Adrenal gland (tissue), 19 donors: ENCODE measurements at places on chromosomes 7 and 10. TPM values are rescaled to one million over a fixed set of nuclear protein-coding genes. Genes with fewer than 3 reads are reported as not detected.

The MSMB gene
- total RNA-seq: not detected

GRCh38 chr7:76409537-76409936, at the start of gene SSC4D:
SSC4D (minus strand) TSS chr7:76409697; CDS start chr7:76404439, 5,258 bp downstream.
- H3K27ac ChIP-seq: no peak within 1 kb of the TSS
- no peaks in the 10 kb centered on the region for H3K27me3 ChIP-seq
- no peaks in the 10 kb centered on the region for H3K4me1 ChIP-seq
- no peak within 1 kb of the TSS for H3K4me3 ChIP-seq
- H3K36me3 ChIP-seq: no peaks in the 10 kb centered on the region
- no peak for DNase-seq

DNA sequence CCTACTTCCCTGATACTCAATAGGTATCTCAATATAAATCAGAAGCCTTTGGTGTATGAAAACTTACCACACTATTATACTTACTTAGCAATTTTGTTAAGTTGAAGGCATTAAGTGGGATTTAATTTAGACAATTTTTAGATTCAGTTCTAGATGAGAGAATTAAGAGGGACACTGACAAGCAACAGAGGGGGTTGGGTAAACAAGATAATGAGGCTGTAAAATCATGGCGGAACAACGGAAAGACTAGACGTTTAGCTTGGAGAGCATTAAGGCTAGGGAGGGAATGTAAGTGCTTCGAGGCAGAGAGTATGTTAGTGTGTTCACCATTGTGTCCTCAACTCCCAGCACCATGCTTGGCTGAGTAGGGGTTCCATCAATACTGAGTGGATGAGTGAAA, 71.3 kb downstream of the DENND11 start:
- no peaks in the 10 kb centered on the region for H3K36me3 ChIP-seq
- DNase-seq: no peak
- H3K27me3 ChIP-seq: no peaks in the 10 kb centered on the region
- no peaks in the 10 kb centered on the region for H3K4me1 ChIP-seq
- no peak overlapping the region for H3K27ac ChIP-seq

GRCh38 chr10:80168162-80168511, 35.6 kb downstream of the PLAC9 start:
- H3K4me3 ChIP-seq: no peak overlapping the region
- H3K27ac ChIP-seq: no peak overlapping the region
- no peaks in the 10 kb centered on the region for H3K4me1 ChIP-seq
- no peaks in the 10 kb centered on the region for H3K27me3 ChIP-seq
- H3K36me3 ChIP-seq: no peaks in the 10 kb centered on the region

DNA sequence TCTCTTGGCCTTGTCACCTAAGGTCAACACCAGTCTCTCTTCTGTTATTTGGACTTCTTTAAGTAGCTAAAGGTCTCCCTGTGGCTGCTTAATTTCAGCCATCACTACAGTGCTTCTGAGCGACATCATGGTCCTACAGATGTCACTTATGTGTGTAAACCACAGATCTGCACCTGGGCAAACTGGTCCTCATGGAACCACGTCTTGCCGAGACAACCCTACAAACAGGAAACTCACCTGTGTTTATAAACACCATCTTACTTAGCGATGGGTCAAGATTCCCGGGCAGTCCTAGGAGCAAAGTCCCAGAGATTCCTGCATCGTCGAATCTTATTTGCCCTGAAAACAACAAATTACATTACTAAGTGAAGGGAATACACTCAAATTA, 27.8 kb downstream of the KLF6 start:
- H3K27ac ChIP-seq: no peak overlapping the region
- H3K4me1 ChIP-seq: no peaks in the 10 kb centered on the region
- H3K4me3 ChIP-seq: no peak overlapping the region
- DNase-seq: no peak

The NPTX2 gene
- 24.7 TPM for total RNA-seq

DNA sequence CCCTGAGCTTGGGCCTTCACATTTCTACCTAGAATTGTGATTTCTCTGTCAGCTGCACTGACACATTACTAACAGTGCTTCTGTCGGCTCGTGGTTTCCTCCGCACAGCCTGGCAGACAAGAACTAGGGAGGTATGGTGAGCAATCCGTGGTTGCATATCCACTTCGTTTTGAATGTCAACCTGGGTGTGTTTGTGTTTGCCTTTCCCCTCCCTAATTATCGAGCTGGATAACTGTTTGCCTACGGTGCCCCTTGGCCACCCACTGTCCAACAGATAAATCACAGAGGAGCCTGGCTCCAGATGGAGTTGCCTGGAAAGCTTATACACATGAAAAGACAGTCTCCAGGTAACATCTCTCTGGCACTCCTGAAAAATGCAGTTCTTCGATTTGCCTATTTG, 228.8 kb downstream of the TRIL start:
- no peak overlapping the region for H3K27ac ChIP-seq
- DNase-seq: no peak
- no peaks in the 10 kb centered on the region for H3K4me1 ChIP-seq
- no peak overlapping the region for H3K4me3 ChIP-seq

GRCh38 chr10:35378541-35379210, 42.4 kb downstream of the CCNY start:
- H3K27ac ChIP-seq: peak overlapping the region; percentile 70
- H3K4me3 ChIP-seq: no peak overlapping the region
- DNase-seq: no peak
- no peaks in the 10 kb centered on the region for H3K36me3 ChIP-seq

The NPC1L1 gene
- total RNA-seq: 0.42 TPM

GRCh38 chr10:126147866-126148587, 240.2 kb downstream of the ADAM12 start:
- H3K36me3 ChIP-seq: no peaks in the 10 kb centered on the region
- H3K27ac ChIP-seq: no peak overlapping the region
- peaks cover 9% of the 10 kb centered on the region for H3K4me1 ChIP-seq
- no peak for DNase-seq
- H3K27me3 ChIP-seq: no peaks in the 10 kb centered on the region

The NEURL1 gene
- total RNA-seq: 3.9 TPM

- no peaks in the 10 kb centered on the region for H3K27me3 ChIP-seq
- H3K27ac ChIP-seq: no peak overlapping the region
- no peak overlapping the region for H3K4me3 ChIP-seq
- DNase-seq: no peak
These were observed 207.2 kb upstream of the SVIL start for GRCh38 chr10:29841724-29842649.

DNA sequence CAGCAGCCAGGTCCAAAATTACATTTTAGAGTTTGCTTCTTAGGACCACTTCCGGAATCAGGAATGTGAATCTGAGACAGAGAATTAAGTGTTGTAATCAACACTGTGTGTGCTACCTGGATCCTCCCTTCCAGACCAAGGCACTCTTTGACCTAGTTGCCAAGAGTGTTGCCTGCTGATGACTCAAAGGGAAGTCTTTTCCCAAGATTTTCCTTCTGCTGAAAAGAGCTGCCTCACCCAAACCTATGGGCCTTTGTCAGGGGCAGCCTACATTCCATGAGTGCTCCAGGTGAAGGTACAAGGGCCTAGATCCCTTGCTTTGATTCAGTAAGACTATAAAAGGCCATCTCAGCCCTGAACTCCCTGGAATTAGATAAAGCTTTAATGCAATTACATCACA, 712.5 kb upstream of the ANKRD30A start:
- H3K27ac ChIP-seq: no peak overlapping the region
- H3K4me1 ChIP-seq: no peaks in the 10 kb centered on the region
- no peak for DNase-seq
- no peaks in the 10 kb centered on the region for H3K36me3 ChIP-seq
- no peak overlapping the region for H3K4me3 ChIP-seq
- H3K27me3 ChIP-seq: no peaks in the 10 kb centered on the region

DNA sequence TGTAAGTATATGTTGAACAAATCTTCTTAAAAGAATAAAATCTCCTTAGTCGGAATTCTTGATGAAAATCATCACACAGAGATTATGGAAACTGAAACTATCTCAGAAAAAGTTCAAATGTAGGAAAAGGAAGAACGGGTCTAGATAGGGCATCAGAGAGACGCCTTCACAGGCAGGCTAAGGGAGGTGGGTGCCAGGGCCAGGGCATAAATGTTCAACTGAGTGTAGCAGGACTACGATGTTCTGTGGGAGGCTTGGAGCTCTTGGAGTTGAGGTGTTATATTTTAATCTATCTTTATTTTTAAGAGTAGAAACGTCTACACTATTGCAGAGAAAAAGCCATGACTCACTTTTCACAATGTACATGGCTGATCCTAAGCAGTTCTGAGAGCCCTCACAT, 101.2 kb downstream of the RSU1 start:
- no peaks in the 10 kb centered on the region for H3K27me3 ChIP-seq
- H3K4me3 ChIP-seq: no peak overlapping the region
- no peaks in the 10 kb centered on the region for H3K36me3 ChIP-seq
- DNase-seq: no peak
- no peaks in the 10 kb centered on the region for H3K4me1 ChIP-seq
- H3K27ac ChIP-seq: no peak overlapping the region

The PRRT4 gene
- 0.23 TPM for total RNA-seq

DNA sequence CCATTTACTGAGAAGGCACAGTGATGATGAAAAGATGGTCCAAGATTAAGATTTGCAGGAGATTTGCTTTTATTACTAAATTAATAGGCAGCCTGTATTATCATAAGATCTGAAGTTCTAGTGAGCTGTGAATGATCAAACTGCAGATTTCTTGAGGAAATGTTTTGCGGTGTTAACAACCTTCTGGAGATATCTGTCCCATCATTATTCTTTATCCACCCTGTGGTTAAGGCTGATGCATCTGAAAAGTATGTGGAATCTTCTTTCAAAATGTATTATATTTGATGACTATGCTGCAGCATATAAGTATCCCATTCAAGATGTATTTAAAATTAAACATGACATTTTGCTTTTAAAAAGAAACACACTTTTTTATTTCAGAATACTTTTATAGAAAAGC, 150.3 kb downstream of the POLR1F start:
- H3K4me1 ChIP-seq: no peaks in the 10 kb centered on the region
- no peak for DNase-seq
- H3K27ac ChIP-seq: no peak overlapping the region
